Lower lobe of right lung (tissue), 2 donors: ENCODE measurements at places on chromosomes 4 and X. TPM values are rescaled to one million over a fixed set of nuclear protein-coding genes. Genes with fewer than 3 reads are reported as not detected.

The RTL9 gene
- total RNA-seq: not detected

The CENPVL1 gene
- total RNA-seq: not detected

The ASMT gene
- not detected for total RNA-seq

The DCAF8L2 gene
- not detected for total RNA-seq

The GLRA2 gene
- total RNA-seq: not detected

GRCh38 chr4:83759611-83760010 lies 223.7 kb downstream of the GPAT3 start:
- DNase-seq: no peak

DNA sequence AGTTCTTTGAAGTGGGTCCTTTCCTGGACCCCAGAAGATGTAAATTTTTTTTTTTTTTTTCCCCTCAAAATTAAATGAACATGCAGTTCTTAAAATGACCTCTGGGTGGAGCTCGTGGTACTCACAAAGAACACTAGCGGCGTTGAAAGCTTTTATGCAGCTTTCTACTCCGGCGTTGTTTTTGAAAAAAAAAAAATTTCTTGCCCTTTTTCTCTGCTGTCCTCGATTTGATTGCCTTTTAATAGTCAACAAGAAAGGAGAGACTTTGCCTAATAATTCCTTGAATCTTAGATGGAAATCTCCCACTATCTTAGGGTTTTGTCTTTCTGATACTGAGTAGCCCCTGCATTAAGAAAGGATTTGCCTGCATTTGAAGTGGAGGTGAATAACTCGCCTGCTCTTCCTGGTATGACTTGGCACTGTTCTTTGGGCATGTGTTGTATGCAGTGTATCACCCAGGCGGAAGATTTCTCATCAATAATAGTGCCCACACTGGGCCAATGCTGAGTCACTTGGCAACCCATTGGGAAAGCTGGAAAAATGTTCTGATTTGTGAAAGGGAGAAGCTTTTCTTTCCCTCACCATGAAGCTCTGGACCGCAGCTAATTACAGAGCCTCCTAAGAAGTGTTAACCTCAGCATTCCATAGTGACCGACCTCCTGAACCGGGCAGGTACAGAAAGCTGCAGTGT lies 104.0 kb downstream of the PHEX start:
- no peak for DNase-seq

DNA sequence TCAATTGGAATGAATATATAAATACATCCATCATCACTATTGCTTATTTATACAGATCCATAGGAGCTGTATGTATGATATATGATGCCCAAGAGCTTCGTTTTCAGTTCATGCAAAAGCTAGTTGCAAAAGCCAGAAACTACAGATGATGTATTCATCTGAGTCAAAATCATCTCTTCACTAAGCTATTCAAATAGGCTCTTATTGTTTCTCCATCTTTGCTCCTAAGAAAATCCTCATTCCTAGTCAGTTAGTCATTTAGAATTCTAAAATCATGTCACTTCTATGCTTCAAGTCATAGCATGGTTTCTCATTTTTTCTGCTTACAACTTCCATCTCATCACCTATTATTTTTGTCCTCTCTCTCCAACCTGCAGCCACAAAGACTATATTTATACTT lies 300.1 kb upstream of the TRAM1L1 start:
- no peak for DNase-seq
